ENCODE measurements at places on chromosomes 6 and 20.

DNA sequence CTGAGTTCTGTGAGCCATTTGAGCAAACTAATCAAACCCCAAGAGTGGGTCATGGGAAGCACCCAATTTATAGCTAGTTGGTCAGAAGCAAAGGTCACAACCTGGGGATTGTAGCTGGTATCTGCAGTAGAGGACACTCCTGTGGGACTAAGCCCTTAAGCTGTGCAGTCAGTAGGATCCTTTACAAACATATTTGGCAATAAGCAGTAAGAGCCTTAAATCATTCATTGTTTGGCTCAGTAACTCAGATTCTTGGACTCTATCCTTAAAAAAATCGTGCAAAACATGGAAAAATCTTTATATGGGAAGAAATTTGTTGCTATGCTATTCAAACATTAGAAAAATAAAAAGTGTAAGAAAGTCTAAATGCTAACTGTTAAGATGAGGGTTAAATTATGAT lies 29.9 kb downstream of the FRK start:
- DNase-seq: no peak

DNA sequence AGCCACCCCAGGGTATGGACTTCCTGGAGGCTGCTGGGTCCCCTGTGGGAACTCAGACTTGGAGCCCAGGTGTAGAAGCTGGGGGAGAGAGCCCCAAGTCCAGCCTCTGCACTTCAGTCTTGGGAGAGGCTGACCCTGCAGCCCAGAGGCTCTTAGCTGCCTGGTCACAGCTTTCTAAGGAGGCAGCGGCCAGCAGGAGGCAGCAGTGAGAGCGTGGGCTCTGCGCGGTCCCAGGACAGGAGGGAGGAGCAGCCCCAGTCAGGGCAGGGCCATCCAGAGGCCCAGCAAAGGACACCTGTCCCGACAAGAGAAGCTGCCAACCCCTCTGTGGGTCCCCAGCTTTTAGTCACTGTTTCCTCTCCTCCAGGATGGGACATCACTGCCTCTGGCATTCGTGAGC lies 9.4 kb downstream of the TREML2 start:
- no peak for DNase-seq

- DNase-seq: no peak
Measured at GRCh38 chr6:53313784-53314400, 34.9 kb downstream of the ELOVL5 start.

- no peak for DNase-seq
Measured at GRCh38 chr6:144343701-144344428, 58.7 kb downstream of the UTRN start.

Measured in lower leg skin (tissue), 4 donors.